NCI-H2081 (cell line): ENCODE measurements at places on chromosomes 2 and 18.

DNA sequence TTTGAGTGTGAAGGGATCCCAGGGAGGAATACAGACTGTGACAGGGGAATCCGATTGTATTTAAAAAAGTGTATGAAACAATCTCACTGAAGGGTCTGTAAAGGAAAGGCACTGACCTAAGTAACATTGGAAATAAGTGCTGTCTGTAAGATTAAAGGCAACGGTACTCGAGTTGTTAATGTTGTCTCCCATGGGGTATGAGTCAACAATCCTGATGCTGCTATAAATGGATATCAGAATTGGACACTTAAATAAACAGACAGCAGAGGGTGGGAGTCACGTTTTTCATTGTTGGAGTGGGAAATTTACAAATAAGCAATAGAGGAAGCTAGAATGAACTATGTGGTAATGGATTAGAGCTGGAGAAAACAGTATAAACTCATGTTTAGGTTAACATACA lies 452.4 kb upstream of the RGPD4 start:
- no peak for DNase-seq

GRCh38 chr2:150705357-150705756 lies 217.9 kb upstream of the RND3 start:
- DNase-seq = no peak

DNA sequence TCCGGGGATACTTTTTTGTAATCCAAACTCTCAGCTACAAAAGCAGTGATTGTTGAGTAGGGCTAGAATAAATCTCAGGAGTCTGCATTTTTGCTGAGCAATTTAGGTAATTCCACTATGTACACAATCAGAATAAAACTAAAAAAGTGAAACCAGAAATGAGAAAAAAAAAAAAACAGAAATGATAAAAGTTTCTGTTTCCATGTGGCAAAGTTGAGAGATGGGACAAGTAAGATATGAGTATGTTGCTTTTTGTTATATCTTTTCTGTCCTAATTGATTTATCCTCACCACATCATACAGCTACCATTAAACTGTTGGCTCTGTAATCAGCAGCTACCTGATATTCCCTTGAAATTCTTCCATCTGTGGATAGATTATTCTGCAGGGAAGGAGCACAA lies 92.7 kb downstream of the VWC2L start:
- no peak for DNase-seq

- DNase-seq = no peak
Measured at GRCh38 chr2:43276962-43277391, 50.6 kb upstream of the ZFP36L2 start.

- no peak for DNase-seq
Measured at GRCh38 chr2:101185656-101186055, 34.5 kb upstream of the TBC1D8 start.
